Ascending aorta (tissue), 2 donors: ENCODE measurements at places on chromosomes 2 and 18.

DNA sequence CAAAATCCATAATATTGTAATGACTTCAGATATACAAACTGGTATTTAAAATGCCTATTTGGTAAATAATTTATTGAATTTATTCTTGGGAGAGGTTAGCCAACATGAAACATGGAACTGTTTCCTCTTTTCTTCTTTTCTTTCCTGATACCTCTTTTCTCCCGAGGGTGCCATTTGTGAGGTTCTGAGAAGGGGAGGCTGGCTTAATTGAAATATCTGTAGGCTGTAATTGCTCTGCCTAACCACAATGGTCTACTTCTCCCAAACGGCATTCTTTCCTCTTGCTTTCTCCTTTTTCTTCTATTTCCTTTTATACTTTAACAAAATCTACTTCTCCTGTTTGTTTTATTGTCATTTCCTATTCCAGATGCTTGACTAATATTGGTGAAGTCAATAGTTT is 114.9 kb downstream of the TCF4 start:
- DNase-seq, result no peak

DNA sequence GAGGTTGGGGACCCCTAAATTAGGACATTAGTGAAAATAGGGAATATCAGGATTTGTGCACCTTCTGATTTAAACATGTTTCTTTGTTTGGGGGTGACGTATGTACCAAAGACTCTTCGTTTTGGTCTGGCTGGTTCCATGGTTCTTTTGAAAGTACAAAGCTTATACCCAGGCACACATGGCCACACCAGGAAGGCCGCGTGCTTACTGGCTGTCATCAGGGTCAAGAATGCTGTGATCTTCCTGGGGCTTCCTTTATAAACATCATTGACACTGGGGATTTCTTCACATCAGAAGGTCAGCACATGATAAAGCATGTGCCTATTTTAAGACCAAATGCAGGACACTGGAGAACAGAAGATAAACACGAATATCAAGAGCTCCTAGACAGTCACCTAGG is 230.6 kb upstream of the ID2 start:
- no peak for DNase-seq

- DNase-seq, result no peak
Measured at GRCh38 chr2:167582619-167583018, 664.8 kb downstream of the STK39 start.

GRCh38 chr2:64359171-64359891 is 94.6 kb upstream of the LGALSL start:
- DNase-seq, result no peak

DNA sequence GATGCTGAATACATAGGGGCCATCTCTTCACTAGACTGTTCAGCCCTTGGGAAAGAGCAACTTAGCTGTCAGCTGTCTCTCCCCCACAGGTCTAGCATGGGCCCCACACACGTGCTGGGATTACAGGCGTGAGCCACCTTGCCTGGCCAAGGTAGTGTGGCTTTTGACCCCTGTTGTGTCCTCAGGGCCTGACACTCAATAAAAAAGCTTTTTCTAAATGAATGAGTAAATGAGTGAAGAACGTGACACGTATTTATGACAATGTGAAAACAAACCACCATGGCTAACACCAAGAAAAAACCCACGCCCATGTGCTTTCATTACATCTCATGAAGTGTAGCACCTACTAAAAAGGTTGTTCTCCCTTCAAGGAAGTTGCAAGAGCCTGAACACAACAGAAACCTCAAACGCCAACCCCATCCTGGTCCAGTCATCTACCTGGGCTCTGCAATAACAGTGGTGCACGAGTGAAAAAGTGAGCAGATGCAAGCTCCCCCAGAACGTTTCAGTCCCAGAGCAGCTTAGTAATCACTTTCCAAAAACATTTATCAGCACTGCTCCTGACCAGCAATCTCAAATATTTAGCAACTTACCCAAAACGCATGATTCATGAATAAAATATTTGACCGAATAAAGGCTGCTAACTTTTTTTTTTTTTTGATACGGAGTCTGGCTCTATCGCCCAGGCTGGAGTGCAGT is 3.4 kb downstream of the WDFY1 start:
- no peak for DNase-seq

DNA sequence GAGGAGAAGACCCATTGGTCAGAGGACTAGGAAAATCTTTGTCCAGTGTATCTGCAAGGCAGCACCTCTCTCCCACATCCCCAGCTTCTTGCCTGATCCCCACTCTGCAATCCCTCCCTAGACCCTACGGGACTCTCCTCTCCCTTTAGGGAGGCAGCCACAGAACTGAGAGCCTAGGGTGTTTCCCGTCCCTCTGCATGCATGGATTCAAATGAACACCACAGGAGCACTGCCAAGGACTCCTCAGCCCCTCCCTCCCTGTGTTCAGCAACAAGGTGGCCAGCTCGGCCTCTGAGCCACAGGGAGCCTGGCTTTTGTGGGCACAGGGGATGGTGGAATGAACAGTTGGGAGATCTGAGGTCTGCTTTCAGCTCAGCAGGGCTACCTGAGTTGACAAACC is 117.1 kb downstream of the TXNL1 start:
- DNase-seq, result no peak

DNA sequence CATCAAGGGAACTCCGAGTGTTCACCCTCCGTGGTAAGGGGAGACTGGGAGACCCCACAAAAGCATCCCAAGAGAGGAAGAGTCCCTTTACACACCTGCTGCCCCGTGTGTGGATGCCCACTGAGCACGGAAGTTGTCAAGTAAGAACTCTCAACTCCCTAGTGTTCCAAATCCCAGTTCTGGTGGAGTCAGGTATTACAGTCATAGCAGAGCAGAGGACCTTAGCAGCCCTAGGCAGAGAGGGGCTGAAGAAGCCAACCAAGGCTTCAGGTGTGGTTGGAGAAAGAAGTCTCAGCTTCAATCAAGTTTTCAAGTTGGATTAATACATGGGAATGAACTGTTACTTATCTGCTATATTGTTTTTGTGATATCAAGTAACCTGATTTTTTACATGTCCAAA is 512.5 kb downstream of the RNF144A start:
- DNase-seq, result no peak

DNA sequence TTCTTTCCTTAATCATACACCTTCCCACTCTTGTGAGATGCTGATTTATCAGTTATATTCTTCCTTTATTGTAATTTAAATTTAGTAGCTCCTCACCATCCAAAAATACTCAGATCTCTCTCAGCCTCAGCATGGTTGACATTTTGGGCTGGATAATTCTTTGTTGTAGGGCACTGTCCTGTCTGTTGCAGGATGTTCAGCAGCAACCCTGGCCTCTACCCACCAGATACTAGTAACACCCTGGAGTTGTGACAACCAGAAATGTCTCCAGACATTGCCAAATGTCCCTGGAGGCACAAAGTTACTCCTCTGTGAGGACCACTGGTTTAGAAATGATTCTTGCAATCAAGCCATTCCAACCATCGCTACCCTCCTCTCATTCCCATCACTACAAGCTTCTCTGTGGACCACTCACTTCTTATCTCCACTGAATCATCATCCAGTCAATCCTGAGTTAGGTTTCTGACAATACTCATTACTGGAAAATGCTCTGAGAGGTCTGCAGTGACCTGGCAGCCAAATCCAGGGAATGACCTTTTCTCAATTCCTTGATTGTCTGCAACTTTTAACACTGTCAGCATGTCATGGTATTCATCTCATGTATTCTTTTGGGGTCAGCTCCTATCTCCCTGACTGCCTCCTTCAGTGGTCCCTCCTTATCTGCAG is 43.3 kb downstream of the OSBPL6 start:
- DNase-seq, result no peak

DNA sequence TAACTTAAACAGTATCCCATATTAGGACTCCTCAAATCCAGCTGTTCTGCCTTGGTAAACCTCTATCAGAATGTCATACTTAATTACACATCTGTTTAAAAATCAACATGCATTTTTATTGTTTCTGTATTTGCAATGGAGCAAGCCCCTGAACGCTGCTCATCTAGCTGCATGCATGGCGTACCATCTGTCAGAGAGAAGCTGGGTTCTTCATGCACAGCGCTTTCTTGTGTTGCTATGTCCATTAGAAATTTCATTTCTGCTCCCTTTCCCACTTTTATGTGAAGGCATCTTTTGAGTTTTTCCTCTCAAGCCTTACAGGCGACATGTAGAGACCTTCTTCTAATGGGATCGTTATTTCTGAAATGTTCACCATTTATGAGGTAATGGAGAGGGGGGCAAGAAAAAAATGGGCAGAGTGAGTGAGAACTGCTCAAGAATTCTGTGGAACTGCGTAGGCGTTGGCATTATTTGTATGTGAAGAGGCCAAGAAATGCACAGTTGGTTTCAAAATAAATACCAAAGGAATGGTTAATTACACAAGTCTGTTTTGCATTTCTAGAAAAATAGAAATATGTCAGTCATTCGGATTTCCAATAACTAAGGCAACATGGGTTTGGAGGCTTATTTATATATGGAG is 31.6 kb downstream of the INSIG2 start:
- no peak for DNase-seq

- DNase-seq, result no peak
Measured at GRCh38 chr18:1797235-1797634, 774.1 kb downstream of the METTL4 start.

DNA sequence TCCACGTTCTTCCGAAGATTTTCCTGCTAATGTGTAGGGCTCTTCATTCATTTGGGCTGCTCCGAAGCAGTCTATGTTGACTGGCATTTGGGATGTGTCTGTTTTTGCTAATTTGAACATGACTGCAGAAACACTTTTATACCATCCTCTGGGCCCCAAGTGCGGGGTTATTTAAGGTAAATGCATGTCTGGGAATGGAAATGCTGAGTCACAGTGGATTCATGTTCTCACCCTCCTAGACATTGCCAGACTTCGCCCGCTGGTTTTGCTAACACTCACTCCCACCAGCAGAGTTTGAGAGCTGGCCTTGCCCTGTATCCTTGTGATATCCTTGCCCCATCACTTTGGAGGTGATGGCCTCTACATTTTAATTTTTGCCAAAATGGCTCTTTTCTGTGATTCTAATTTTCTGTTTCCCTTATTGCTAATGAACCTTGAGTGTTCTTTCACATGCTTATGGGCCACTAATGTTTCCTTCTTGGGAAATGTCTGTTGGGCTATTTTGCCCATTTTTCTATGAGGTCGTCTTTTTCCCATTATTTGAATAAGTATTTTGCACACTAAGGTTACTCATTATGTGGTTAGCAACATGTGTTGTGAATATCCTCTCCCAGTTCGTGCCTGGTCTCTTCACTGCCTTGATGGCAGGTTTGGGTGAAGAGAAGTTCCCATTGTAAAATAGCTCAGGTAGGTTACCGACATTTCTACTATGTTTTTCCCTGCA is 204.1 kb downstream of the GLI2 start:
- no peak for DNase-seq

DNA sequence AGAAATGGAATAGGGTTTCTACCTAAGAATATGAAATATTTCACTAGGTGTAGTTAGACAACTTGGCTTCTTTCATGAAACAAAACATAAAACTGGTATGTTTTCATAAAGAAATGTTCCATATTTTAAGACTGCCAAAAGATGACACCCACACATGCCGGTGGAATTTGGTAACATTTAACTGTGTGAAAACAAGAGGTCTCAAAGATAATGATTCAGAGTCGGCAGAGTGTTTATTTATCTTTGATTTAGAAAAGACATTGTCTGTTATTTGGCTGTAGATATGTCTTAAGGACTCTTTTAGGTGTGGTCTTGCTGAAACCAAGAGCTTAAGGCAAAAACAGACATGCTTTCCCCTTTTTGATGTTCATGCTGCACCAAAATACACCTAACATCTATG is 63.5 kb upstream of the FN1 start:
- no peak for DNase-seq

DNA sequence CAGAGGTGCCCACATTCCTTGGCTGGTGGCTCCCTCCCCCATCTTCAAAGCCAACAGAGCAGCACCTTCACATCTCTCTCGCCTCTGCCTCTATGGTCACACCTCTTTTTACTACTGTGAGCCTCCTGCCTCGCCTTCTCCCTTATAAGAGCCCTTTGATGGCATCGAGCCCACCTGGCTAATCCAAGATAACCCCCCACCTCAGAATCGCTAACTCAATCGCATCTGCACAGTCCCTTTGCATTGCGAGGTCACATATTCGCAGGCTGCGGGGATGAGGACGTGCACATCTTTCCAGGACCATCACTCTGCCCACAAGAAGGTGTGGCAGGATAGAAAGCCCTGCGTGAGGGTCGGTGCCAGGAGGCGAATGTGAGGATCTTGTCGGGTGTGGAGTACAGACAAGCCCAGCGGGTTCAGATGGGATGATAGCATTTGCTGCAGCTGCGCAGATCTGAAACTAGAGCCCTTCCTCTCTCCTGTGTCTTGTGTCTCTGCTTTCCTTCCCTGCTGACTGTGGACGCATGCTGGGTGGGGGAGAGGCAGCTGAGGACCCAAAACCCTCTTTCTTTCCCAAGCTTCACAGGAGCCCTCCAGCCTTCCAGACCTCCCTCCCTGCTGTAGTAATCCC is 148.3 kb upstream of the HDAC4 start:
- DNase-seq, result no peak

DNA sequence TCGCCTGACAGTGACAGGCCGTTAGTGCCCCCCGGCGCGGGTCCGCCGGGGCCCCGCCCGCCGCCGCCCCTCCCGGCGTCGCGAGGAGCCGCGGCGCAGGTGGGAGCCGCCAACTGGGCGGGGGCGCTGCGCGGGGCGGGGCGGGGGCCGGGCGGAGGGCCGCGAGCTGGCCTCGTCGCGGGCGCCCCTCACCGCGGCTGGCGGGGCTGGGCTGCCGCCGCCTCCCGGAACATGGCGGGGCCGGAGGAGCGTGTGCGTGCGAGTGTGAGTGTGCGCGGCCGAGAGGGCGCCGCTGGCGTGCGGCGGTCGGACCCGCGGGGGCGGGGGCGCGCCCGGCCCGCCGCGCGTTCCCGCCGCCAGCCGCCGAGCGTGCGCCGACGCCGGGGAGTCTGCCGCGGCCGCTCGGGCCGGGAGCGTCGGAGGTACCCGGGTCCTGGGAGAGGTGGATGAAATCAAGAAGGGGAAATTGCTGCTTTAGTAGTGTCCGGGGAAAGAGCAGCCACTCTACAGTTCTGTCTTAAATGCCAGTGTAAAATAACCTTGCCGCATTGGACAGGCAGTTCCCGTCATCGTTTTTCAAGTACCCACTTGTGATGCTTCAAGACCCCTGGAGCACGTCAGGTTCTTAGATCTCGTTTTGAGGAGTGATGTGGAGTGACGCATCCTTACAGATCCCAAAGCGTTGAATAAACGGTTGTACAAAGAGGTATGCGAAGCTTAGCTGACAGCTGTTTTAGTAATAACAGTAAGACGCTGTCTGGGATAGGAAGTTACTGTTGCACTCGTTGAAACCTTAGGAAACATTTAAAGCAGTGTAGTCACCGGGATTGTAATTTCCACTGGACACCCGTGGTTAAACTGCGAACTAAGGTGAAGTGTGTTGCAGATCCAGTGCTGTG is 836 bp downstream of the ANKRD12 start:
- no peak for DNase-seq

- DNase-seq, result no peak
Measured at GRCh38 chr2:20576598-20577115, 74.2 kb downstream of the HS1BP3 start.

- DNase-seq, result peak; percentile 96
Measured at GRCh38 chr2:170554278-170554955, 160.7 kb upstream of the SP5 start.
